ENCODE measurements at places on chromosomes 1 and 21. TPM values are rescaled to one million over a fixed set of nuclear protein-coding genes. Genes with fewer than 3 reads are reported as not detected.

DNA sequence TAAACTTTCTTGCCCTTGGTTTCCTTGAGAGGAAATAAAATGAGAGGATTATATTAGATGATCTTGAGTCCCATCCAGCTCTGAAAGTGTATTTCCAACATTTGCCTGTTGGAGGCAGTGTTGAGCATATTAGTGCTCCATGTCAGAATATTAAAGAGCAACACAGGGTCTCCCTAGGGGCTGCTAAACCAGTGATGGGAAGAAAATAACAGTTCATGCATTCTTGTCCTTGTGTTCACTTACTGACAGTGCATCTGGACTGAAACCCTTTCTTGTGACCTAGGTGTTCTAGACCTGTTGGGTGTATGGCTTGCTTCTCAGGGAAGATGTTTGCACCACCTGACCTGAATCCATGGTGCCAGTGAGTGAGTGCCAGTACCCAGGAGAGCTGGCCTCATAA, 124.7 kb upstream of the KIAA0040 start:
- H3K4me1 ChIP-seq: no peaks in the 10 kb centered on the region
- no peak for DNase-seq
- H3K36me3 ChIP-seq: no peaks in the 10 kb centered on the region
- H3K27me3 ChIP-seq: no peaks in the 10 kb centered on the region
- no peak overlapping the region for H3K27ac ChIP-seq

DNA sequence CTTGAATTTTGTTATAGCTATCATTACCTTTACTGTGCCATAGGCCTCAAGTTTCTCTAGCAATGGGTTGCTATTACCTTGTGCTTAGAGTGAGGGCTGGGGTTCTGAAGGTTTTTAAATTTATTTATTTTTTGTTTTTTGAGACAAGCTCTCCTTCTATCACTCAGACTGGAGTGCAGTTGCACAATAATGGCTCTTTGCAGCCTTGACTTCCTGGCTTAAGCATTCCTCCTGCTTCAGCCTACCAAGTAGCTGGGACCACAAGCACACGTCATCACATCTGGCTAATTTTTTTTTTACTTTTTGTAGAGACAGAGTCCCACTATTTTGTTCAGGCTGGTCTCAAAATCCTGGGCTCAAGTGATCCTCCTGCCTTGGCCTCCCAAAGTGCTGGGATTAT, 41.5 kb downstream of the SNX27 start:
- no peak for DNase-seq
- peaks cover 2% of the 10 kb centered on the region for H3K36me3 ChIP-seq
- no peak overlapping the region for H3K27ac ChIP-seq
- H3K27me3 ChIP-seq: no peaks in the 10 kb centered on the region

- no peaks in the 10 kb centered on the region for H3K36me3 ChIP-seq
- H3K27me3 ChIP-seq: no peaks in the 10 kb centered on the region
- DNase-seq: no peak
- H3K27ac ChIP-seq: no peak overlapping the region
These were observed 7.2 kb upstream of the S100A8 start for GRCh38 chr1:153397924-153398651.

GRCh38 chr1:56507925-56508522, 71.3 kb downstream of the PLPP3 start:
- H3K4me3 ChIP-seq: no peak overlapping the region
- no peaks in the 10 kb centered on the region for H3K4me1 ChIP-seq
- H3K36me3 ChIP-seq: peaks cover 10% of the 10 kb centered on the region
- H3K27me3 ChIP-seq: no peaks in the 10 kb centered on the region
- no peak overlapping the region for H3K27ac ChIP-seq

GRCh38 chr1:208332774-208333126, 88.6 kb upstream of the PLXNA2 start:
- H3K27me3 ChIP-seq: no peaks in the 10 kb centered on the region
- DNase-seq: no peak
- H3K4me1 ChIP-seq: no peaks in the 10 kb centered on the region
- no peak overlapping the region for H3K27ac ChIP-seq

GRCh38 chr1:70220517-70221237, 503 bp upstream of the SRSF11 start:
- H3K4me3 ChIP-seq: peak overlapping the region; percentile 38
- no peaks in the 10 kb centered on the region for H3K27me3 ChIP-seq
- no peak overlapping the region for H3K27ac ChIP-seq
- H3K36me3 ChIP-seq: no peaks in the 10 kb centered on the region
- DNase-seq: no peak

DNA sequence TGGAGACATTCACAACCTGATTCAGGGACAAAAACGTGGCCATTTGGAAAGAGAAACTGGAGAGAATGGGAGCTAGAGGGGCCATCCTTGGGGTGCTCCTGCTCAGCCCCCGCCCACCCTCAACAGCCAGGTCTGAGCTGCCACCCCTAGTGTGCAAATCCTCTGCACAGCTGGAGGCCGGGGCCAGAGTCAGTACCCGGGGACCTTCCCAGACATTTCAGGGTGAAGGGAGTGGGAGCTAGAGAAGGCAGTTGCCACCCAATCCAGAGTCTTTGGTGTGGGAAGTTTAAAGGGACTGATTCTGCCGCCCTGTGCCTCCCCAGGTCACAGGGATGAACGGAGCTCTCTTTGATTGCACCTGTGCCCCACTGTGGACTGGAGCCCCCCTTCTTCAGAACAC, 397.4 kb downstream of the MATN1 start:
- no peaks in the 10 kb centered on the region for H3K36me3 ChIP-seq
- no peak overlapping the region for H3K4me3 ChIP-seq
- H3K4me1 ChIP-seq: no peaks in the 10 kb centered on the region
- H3K27ac ChIP-seq: no peak overlapping the region
- H3K27me3 ChIP-seq: no peaks in the 10 kb centered on the region

- no peaks in the 10 kb centered on the region for H3K36me3 ChIP-seq
- H3K4me3 ChIP-seq: no peak overlapping the region
- H3K4me1 ChIP-seq: no peaks in the 10 kb centered on the region
- H3K27ac ChIP-seq: no peak overlapping the region
- H3K27me3 ChIP-seq: no peaks in the 10 kb centered on the region
These were observed 75.4 kb downstream of the CDC7 start for GRCh38 chr1:91575909-91576519.

GRCh38 chr1:28971980-28972771, 57.8 kb downstream of the EPB41 start:
- H3K27ac ChIP-seq: no peak overlapping the region
- no peaks in the 10 kb centered on the region for H3K36me3 ChIP-seq
- no peak overlapping the region for H3K4me3 ChIP-seq
- no peaks in the 10 kb centered on the region for H3K27me3 ChIP-seq

- no peak for DNase-seq
- no peak overlapping the region for H3K4me3 ChIP-seq
These were observed 28.9 kb upstream of the EDN2 start for GRCh38 chr1:41513383-41513735.

GRCh38 chr1:87524021-87524754, 195.5 kb downstream of the LMO4 start:
- H3K4me3 ChIP-seq: no peak overlapping the region
- peaks cover 6% of the 10 kb centered on the region for H3K4me1 ChIP-seq

GRCh38 chr1:232476538-232476950, 153.4 kb downstream of the SIPA1L2 start:
- H3K36me3 ChIP-seq: no peaks in the 10 kb centered on the region
- H3K27ac ChIP-seq: no peak overlapping the region
- DNase-seq: no peak
- no peak overlapping the region for H3K4me3 ChIP-seq
- H3K27me3 ChIP-seq: no peaks in the 10 kb centered on the region

- no peak for DNase-seq
- no peaks in the 10 kb centered on the region for H3K27me3 ChIP-seq
- no peak overlapping the region for H3K27ac ChIP-seq
- no peaks in the 10 kb centered on the region for H3K4me1 ChIP-seq
- H3K36me3 ChIP-seq: no peaks in the 10 kb centered on the region
- H3K4me3 ChIP-seq: no peak overlapping the region
These were observed 70.0 kb upstream of the PAX7 start for GRCh38 chr1:18560692-18561091.

- peaks cover 3% of the 10 kb centered on the region for H3K4me1 ChIP-seq
- no peak overlapping the region for H3K27ac ChIP-seq
- DNase-seq: no peak
- no peaks in the 10 kb centered on the region for H3K27me3 ChIP-seq
These were observed 6.3 kb downstream of the PTGFRN start for GRCh38 chr1:116916002-116916401.

DNA sequence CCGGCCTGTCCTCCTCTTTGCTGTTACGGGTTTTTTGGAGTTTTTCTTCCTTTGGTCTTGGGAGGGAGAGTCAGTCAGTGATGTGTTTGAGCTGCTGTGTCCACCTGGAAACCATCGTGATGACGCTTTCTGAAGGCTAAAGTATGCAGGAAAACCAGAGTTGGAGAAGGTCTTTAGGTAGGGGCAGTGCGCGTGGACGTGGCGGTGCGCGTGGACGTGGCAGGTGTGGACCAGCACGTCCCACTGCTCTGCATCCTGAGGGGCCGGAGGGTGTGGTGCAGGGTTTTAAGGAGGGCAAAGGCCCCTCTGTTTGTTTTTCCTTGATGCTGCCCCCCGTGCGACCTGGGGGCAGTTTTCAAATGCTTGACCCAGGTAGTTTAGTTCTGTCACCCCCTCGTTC, 29.9 kb downstream of the PRKCZ start:
- H3K27me3 ChIP-seq: no peaks in the 10 kb centered on the region
- no peak overlapping the region for H3K27ac ChIP-seq
- H3K36me3 ChIP-seq: no peaks in the 10 kb centered on the region
- H3K4me1 ChIP-seq: no peaks in the 10 kb centered on the region
- peak; percentile 41 for DNase-seq

DNA sequence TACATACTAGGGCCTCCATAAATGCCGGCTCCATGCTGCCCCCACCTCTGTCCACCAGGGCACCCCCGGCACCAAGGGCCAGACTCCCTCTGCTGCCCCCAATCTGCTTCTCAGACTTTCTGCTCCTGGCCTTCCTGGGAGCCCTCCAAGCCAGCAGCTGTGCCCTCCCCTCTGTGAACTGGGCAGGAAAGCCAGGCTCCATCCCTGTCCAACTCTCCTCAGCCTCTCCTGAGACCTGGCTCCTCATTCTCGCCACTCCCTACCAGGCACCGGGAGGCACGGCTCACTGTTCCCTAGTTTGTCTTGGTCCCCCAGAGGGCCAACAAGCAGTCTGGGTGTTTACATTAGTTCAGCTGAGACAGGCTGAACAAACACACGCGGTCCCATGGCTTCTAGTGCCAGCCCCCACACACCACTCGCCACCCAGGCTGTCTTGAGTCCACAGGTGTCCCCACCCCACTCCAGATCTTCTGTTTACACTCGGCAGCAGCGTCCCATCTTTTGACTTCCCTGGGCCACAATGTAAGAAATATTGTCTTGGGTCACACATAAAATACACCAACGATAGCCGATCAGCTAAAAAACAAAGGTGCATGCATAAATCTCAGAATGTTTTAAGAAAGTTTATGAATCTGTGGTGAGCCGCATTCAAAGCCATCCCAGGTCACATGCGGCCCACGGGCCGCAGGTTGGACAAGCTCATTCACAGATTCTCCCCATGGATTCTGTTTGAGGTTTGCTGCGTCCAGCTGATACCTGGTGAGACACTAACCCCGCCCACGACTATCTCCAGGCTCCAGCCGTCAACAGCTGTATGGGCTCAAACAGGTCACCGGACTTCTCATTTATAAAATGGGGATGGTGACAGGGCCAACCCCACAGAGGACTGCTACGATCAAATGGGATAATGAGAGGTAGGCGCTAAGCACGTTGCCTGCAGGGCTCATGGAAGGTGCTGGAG, 29.5 kb upstream of the ECE1 start:
- H3K27ac ChIP-seq: peak overlapping the region; percentile 95
- no peak overlapping the region for H3K4me3 ChIP-seq
- H3K27me3 ChIP-seq: no peaks in the 10 kb centered on the region
- H3K36me3 ChIP-seq: no peaks in the 10 kb centered on the region

- DNase-seq: no peak
- H3K27ac ChIP-seq: no peak overlapping the region
- H3K36me3 ChIP-seq: no peaks in the 10 kb centered on the region
- no peak overlapping the region for H3K4me3 ChIP-seq
- no peaks in the 10 kb centered on the region for H3K4me1 ChIP-seq
These were observed 28.7 kb downstream of the NBPF3 start for GRCh38 chr1:21468599-21468998.

DNA sequence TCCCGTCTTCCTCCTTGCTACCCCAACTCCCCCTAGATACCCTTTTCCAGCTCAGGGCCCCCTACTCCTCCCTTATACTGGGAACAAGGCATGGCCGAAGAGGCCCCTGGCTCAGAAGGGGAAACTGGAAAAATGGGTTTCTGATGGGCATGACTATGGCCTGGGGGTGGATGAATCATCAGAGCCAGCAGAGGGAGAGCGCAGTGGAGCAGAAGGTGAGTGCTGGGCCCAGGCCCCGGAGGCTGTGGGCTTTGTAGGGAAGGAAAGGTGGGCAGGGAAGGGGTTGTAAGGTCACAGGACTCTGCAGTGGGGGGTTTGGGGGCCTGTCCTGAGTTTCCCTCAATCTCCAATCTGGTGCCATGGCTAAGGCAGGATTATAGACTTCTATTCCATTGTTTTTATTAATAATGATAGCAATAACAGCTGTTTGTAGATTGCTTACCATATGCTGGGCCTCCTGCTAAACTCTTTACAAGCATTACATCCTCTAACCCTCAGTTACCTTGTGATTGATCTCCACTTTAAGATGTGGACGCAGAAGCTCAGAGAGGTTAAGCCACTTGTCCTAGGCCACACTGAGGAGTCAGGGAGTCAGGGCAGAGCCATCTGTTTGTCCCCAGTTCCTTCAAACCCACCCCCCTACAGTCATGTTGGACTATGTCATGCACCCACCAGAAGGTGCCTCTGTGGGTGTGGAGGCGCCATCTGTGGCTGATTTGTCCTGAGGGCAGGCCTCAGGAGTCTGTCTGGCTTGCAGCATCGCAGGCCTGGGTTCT, 36.2 kb upstream of the ZNF362 start:
- no peaks in the 10 kb centered on the region for H3K4me1 ChIP-seq
- H3K27me3 ChIP-seq: no peaks in the 10 kb centered on the region
- H3K36me3 ChIP-seq: no peaks in the 10 kb centered on the region
- H3K27ac ChIP-seq: no peak overlapping the region
- DNase-seq: no peak
- no peak overlapping the region for H3K4me3 ChIP-seq

GRCh38 chr21:44686843-44687561, 5.0 kb upstream of the KRTAP12-1 start:
- no peaks in the 10 kb centered on the region for H3K27me3 ChIP-seq
- no peak overlapping the region for H3K27ac ChIP-seq
- DNase-seq: no peak
- no peak overlapping the region for H3K4me3 ChIP-seq
- H3K36me3 ChIP-seq: no peaks in the 10 kb centered on the region
- H3K4me1 ChIP-seq: no peaks in the 10 kb centered on the region

- no peaks in the 10 kb centered on the region for H3K27me3 ChIP-seq
- H3K4me1 ChIP-seq: no peaks in the 10 kb centered on the region
- H3K36me3 ChIP-seq: no peaks in the 10 kb centered on the region
- no peak overlapping the region for H3K4me3 ChIP-seq
- DNase-seq: no peak
- H3K27ac ChIP-seq: no peak overlapping the region
These were observed 59.9 kb downstream of the VANGL2 start for GRCh38 chr1:160460214-160460642.

RAVER2 gene
- 18.2 TPM for total RNA-seq

KRTAP13-2 gene
- total RNA-seq: not detected

ZFYVE9 gene
- 28.8 TPM for total RNA-seq

KRTAP12-2 gene
- total RNA-seq: not detected

RIMS3 gene
- total RNA-seq: 16.7 TPM

KIF14 gene
- total RNA-seq: 0.60 TPM

TMEM82 gene
- total RNA-seq: not detected

C1orf56 gene
- total RNA-seq: 3.0 TPM

UTS2 gene
- total RNA-seq: 0.27 TPM

HSD3B1 gene
- not detected for total RNA-seq

LCE1E gene
- not detected for total RNA-seq

BEND5 gene
- 6.6 TPM for total RNA-seq

GJB3 gene
- total RNA-seq: 0.21 TPM

FAM163A gene
- not detected for total RNA-seq

ANXA9 gene
- not detected for total RNA-seq
